ENCODE measurements at places on chromosomes 6 and 20. TPM values are rescaled to one million over a fixed set of nuclear protein-coding genes. Genes with fewer than 3 reads are reported as not detected.

GRCh38 chr6:158080849-158081656 is 87.0 kb downstream of the SERAC1 start:
- DNase-seq: no peak

DNA sequence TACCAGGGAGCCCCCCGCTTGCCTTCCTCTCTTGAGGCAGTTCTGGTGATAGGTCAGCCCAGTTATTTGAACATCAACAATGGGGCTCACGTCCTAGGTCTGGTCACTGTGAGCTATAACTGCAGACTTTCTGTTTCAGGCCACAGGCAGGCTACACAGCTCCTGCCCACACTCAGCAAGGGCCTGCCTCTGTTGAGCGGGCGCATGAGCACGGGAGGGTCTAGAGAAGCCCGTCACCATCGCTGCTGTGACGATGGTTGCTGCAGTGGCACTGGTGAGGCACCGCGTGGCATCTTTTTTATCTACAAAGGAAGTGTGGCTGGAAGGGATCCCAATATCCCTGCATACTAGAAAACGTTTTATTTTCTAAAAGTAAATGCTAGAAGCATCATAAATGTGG is 77.8 kb downstream of the RAMACL start:
- DNase-seq: no peak

DNA sequence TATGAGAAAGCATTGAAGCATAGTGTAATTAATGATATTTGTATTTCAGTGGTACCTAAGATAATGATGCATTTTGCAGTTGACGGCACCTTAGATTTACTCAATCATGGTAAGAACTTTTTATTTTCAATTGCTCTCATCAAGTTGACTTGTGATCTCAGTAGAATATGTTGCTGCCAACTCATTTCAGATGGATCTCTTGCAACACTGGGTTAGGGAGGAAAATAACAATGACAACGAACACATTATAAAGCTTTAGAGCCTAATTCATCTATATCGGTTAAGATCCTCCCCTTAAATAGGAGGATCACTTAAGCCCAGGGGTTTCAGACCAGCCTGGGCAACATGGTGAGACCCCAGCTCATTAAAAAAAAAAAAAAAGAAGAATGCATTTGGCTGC is 18.0 kb upstream of the TBC1D22B start:
- no peak for DNase-seq

- DNase-seq: no peak
Observed at GRCh38 chr6:37024656-37025337, 19.3 kb downstream of the FGD2 start.

The GPR6 gene
- total RNA-seq: not detected

The POM121L2 gene
- total RNA-seq: not detected

The HTR1B gene
- total RNA-seq: 2.3 TPM

The FABP7 gene
- not detected for total RNA-seq

All from kidney epithelial cell (primary cell).